ENCODE measurements at places on chromosomes 16 and 17.
A peak's percentile ranks its signal among the peaks of the same experiment; 100 is the strongest.

DNA sequence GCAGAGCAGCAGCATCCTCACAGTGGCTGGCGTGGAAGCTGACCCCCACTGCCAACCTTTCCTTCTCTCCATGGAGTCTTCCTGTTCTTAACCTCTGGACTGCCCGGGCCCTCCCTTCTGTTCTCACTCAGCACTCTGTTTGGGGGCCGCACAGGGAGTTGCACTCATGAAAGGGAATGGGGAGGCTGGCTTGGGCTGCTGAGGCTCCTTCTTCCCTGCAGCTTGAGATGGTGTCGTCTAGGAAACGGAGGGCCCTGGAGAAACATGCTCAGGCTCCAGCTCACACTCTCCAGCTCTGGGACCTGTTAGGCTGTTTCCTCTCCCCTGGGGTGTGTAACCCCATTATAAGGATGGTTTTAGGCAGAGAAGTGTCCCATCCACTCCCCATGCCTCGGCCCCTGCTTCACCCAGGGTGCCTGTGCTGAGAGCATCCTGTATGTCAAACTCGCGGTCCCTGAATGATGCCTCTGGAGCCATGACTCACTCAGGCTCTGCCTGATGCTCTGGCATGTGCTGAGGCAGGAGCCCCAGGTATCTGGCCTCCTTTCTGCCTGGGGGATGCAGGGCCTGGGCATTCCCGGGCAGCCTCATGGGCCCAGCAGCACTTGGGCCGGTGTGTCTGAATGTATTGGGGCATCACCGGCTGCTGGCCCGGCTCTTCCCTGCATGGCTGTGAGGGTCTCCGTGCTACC, 18.9 kb downstream of the TMEM94 start:
- no peak for DNase-seq

- peak; percentile 75 for DNase-seq
Measured at GRCh38 chr17:44350733-44351226, 5.7 kb downstream of the GRN start.

DNA sequence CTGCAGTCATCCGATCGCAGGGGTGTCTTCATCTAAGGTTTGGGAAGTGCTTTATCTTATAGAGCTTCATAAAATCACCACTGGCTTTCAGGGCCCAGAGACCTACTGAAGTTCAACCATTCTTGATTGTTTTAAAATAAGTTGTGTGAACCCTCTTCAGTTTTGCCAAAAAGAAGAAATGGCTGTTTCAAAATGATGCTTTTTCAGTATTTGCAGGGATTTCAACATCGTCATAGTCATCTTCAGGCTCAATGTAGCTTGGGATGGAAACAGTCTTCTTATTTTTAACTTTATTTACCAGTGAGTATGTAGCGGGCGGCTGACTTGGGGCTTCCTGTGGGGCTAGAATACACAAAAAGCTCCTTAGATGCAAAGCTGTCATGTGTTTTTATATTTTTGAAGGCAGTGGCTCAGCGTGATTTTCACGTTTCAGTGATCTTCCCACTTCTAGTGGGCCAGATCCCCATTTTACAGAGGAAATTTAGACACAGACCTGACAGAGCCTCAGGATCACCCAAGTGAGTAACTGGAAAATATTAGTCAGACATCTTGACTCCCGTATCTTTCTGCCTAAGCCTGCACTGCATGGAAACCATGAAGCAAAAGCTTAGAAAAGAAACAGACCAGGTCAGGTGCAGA, 19.1 kb upstream of the ZNF594 start:
- no peak for DNase-seq

DNA sequence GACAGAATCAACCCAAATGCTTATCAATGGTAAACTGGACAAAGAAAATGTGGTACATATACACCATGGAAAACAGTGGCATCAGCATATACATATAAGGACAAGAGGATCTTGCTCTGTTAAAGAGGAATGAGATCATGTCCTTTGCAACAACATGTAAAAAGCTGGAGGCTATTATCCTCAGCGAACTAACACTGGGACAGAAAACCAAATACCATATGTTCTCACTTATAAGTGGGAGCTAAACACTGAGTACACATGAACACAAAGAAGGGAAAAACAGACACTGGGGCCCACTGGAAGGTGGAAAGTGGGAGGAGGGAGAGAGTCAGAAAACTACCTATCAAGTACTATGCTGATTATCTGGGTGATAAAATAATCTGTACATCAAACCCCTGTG, 447.3 kb upstream of the MAF start:
- no peak for DNase-seq

- DNase-seq: no peak
Measured at GRCh38 chr17:12391468-12391867, 274.2 kb upstream of the MYOCD start.

GRCh38 chr16:84281074-84281473, 13.6 kb upstream of the WFDC1 start:
- peak; percentile 35 for DNase-seq

GRCh38 chr17:61255647-61256046, 144.0 kb upstream of the TBX2 start:
- no peak for DNase-seq

GRCh38 chr17:46154151-46154816, 38.9 kb downstream of the KANSL1 start:
- DNase-seq: no peak

- no peak for DNase-seq
Measured at GRCh38 chr16:19882186-19882585, 2.5 kb downstream of the GPRC5B start.

All from hematopoietic multipotent progenitor cell treated with erythropoietin and hydrocortisone succinate and interleukin-3 and kit ligand, for 8 days (in vitro differentiated cells).